Mammary microvascular endothelial cell (primary cell): ENCODE measurements at places on chromosomes 7 and 10. TPM values are rescaled to one million over a fixed set of nuclear protein-coding genes. Genes with fewer than 3 reads are reported as not detected.

Gene TRIM50
- not detected in 2 replicates for total RNA-seq

Gene HNRNPF
- 219 and 227 TPM in 2 replicates for total RNA-seq

Gene MYOF
- 256 and 267 TPM in 2 replicates for total RNA-seq

Gene MRPS33
- total RNA-seq: 33.5 and 36.0 TPM in 2 replicates

Gene SFRP4
- total RNA-seq: 0.33 TPM in 1 of 2 replicates, not detected in the other

Gene NEUROD6
- total RNA-seq: not detected in 2 replicates

Gene CYP2C19
- total RNA-seq: not detected in 2 replicates

Gene OGDHL
- total RNA-seq: not detected in 2 replicates

Gene FAM25A
- not detected in 2 replicates for total RNA-seq

Gene VPS37D
- 0.69 and 1.8 TPM in 2 replicates for total RNA-seq

Gene SPDYE3
- 0.05 TPM in 1 of 2 replicates, not detected in the other for total RNA-seq

Gene CACNB2
- total RNA-seq: not detected in 2 replicates

Gene OPN4
- not detected in 2 replicates for total RNA-seq

Gene FAM204A
- 48.7 and 50.2 TPM in 2 replicates for total RNA-seq

Gene SNCG
- total RNA-seq: 77.7 and 80.4 TPM in 2 replicates

Gene PGAM2
- not detected in 2 replicates for total RNA-seq

Gene PHKG1
- not detected in 2 replicates for total RNA-seq

Gene CALHM2
- total RNA-seq: 25.2 and 33.1 TPM in 2 replicates

Gene NFKB2
- 38.9 and 42.8 TPM in 2 replicates for total RNA-seq

Gene OR9A2
- not detected in 2 replicates for total RNA-seq

Gene CYP3A5
- not detected in 2 replicates for total RNA-seq

Gene SLC29A4
- total RNA-seq: 0.67 and 1.2 TPM in 2 replicates

Gene RAMP3
- 7.0 and 8.8 TPM in 2 replicates for total RNA-seq

Gene AKR1C3
- 22.2 and 25.6 TPM in 2 replicates for total RNA-seq

Gene CREB5
- total RNA-seq: 8.3 and 12.0 TPM in 2 replicates

Gene TDRD1
- 0.07 TPM in 1 of 2 replicates, not detected in the other for total RNA-seq

Gene KIAA1217
- 22.5 and 25.7 TPM in 2 replicates for total RNA-seq

Gene ITIH2
- not detected in 2 replicates for total RNA-seq

Gene PON1
- total RNA-seq: not detected in 2 replicates

Gene HSPA14
- 14.9 and 15.9 TPM in 2 replicates for total RNA-seq

Gene AKR1C8
- not detected in 2 replicates for total RNA-seq

Gene SFRP5
- total RNA-seq: not detected in 2 replicates

Gene DOCK4
- 48.5 and 50.3 TPM in 2 replicates for total RNA-seq

Gene GSAP
- 1.7 and 3.7 TPM in 2 replicates for total RNA-seq

Gene CELF2
- 13.1 and 15.6 TPM in 2 replicates for total RNA-seq

Gene PODXL
- 415 and 461 TPM in 2 replicates for total RNA-seq

Gene CPED1
- 3.9 and 4.0 TPM in 2 replicates for total RNA-seq

Gene AP4M1
- 16.1 and 18.5 TPM in 2 replicates for total RNA-seq

Gene GDF2
- not detected in 2 replicates for total RNA-seq

Gene SORBS1
- total RNA-seq: 2.3 and 4.2 TPM in 2 replicates

Gene SRRM3
- total RNA-seq: 0.10 and 0.93 TPM in 2 replicates

Gene BUD23
- total RNA-seq: 53.8 and 56.1 TPM in 2 replicates

Gene TEX47
- total RNA-seq: not detected in 2 replicates
